Prostate gland (tissue), 2 donors: ENCODE measurements at places on chromosomes 3 and 15. TPM values are rescaled to one million over a fixed set of nuclear protein-coding genes. Genes with fewer than 3 reads are reported as not detected.

Gene SSUH2
- 2.6 TPM for total RNA-seq

- no peak overlapping the region for H3K27ac ChIP-seq
- DNase-seq = no peak
- H3K27me3 ChIP-seq = no peaks in the 10 kb centered on the region
- H3K36me3 ChIP-seq = no peaks in the 10 kb centered on the region
- no peak overlapping the region for H3K4me3 ChIP-seq
Observed at GRCh38 chr3:53519065-53519709, 24.8 kb downstream of the CACNA1D start.

- H3K4me1 ChIP-seq = no peaks in the 10 kb centered on the region
- no peaks in the 10 kb centered on the region for H3K36me3 ChIP-seq
- DNase-seq = no peak
- no peak overlapping the region for H3K4me3 ChIP-seq
Observed at GRCh38 chr3:46318207-46318927, 35.5 kb upstream of the CCR2 start.

DNA sequence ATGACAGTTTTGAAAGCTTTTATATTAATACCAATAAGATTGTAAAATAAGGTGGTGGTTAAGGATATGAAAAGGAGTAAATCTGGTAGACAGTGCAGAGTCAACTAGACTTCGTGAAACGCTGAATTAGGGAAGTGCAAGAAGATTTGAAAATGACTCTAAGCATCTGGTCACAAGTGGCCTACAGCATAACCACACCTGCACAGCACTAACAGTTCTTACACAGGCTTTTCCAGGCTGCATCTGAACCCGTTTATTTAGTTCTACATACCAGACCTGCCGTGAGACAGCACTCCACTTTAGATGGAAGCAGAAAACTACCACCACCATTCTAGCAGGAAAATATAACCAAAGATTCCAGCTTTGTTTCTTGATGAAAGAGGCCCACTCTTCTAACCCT lies 1.9 kb downstream of the DMXL2 start:
- H3K36me3 ChIP-seq = no peaks in the 10 kb centered on the region
- H3K4me1 ChIP-seq = no peaks in the 10 kb centered on the region
- H3K27me3 ChIP-seq = no peaks in the 10 kb centered on the region
